MG63 (cell line): ENCODE measurements at places on chromosomes 12 and 14.

GRCh38 chr12:56723889-56724700, 1.0 kb downstream of the NACA start:
- DNase-seq, result peak; percentile 55

GRCh38 chr12:114674251-114675047, 9.5 kb downstream of the TBX3 start:
- no peak for DNase-seq

DNA sequence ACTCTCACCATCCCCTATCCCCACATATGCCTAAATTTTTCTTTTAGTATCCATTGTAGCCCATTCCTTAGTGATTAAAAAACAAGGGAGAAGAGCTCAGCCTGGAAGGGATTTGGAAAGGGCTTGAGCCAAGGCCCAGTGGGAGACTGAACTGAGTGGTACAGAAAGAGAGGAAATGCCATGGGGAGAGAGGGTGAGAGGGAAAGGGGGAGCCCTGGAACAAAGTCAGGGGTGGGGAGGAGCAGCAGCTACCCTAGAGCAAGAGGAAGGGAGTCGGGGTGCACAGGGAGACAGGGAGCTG, 2.6 kb upstream of the ATN1 start:
- DNase-seq, result peak; percentile 91

- no peak for DNase-seq
These were observed 54.7 kb downstream of the MIPOL1 start for GRCh38 chr14:37252434-37252833.

GRCh38 chr14:52446355-52446754, 106.0 kb downstream of the TXNDC16 start:
- no peak for DNase-seq

GRCh38 chr12:126038434-126038833, 973.2 kb downstream of the AACS start:
- DNase-seq, result no peak

GRCh38 chr14:98093111-98093510, 1178.9 kb downstream of the BCL11B start:
- DNase-seq, result no peak

DNA sequence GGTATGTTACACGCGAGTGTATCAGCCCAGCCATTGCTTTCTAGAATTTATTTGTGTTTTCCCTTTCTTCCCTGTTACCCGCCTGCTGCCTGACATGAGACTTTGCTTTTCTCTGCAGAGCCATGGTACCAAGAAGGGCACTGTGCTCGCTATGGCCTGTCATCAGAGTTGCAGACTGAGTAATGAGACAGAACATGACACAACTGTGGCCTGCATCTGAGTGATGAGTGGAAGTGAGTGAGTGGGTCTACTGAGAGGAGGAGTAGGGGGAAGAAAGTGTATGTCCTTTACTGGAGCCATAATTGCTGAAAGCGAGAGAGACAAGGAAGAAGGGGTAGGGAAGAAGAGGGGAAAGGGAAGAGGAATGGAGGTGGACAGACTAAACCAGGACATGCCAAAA, 2.9 kb downstream of the RILPL1 start:
- no peak for DNase-seq

- DNase-seq, result no peak
These were observed 1.0 kb upstream of the TIMELESS start for GRCh38 chr12:56450241-56450640.

- no peak for DNase-seq
These were observed 111.5 kb upstream of the BCL2L14 start for GRCh38 chr12:11959117-11959823.

- DNase-seq, result no peak
These were observed 14.6 kb upstream of the ATP2A2 start for GRCh38 chr12:110266381-110266960.

- no peak for DNase-seq
These were observed 27.1 kb downstream of the POLE start for GRCh38 chr12:132660052-132660451.

DNA sequence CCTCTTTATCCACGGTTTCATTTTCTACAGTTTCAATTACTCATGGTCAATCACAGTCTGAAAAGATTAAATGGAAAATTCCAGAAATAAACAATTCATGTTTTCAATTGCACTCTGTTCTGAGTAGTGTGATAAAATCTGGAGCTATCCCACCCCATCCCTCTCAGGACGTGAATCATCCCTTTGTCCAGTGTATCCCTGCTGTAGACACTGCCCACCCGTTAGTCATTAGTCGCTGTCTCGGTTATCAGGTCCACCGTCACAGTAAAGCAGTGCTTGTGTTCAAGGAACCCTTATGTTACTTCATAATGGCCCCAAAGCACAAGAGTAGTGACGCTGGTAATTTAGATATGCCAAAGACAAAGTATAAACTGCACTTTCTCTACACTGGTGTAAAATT, 141.0 kb upstream of the LMNTD1 start:
- DNase-seq, result peak; percentile 20

DNA sequence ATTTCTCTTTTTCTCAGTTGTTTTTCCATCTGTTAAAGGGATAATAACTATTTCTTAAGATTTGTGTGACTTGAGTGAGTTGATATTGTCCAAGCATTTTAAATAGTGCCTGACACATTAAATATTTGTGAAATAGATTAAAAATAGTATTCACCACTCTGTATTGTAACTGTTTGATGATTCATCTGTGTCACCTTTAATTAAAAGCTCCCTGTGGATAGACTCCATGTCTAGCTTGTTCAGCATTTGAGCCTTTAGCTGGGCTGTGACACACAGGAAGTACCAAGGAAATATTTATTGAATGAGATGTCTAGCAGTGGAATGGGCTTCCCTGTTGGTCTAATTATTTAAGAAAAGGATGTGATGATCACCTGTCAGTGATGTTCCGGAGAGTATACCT, 1.8 kb upstream of the GLIPR1L2 start:
- no peak for DNase-seq

DNA sequence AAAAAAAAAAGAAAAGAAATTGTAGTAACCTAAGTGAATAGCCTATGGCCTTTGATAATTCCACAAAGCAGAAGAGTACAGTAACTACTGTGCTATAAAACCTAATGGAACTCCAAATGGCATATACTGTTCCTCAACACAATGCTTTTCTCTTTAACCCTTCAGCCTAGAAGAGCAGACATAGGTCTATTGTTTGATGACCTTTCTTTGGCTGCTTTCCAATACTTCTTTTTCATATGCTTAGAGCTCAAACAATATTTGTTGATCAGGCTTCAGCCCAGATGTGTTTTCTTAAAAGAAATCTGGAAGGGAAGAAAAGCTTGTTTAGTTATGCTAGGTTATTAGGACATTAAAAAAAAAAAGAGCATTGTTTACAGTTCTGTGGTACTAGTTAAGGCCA, 116.4 kb downstream of the NTN4 start:
- no peak for DNase-seq

DNA sequence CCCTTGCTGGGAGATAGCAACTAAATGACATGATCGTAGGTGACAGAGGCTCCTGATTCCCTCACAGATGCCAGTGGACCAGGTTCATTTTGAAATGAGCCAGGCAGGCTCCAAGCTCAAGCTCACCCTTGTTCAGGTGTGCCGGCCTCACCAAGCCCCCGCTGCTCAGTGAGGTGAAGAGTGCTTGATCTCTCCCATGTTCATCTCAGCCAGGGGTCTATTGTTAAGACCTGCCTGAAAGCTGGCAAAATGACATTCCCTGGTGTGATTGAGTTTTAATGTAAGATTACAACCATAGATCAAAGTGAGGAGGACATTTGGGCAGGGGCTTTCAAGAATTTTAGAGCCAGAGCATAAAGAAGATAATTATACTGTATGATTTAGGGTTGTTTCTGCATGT, 497.9 kb downstream of the EGLN3 start:
- DNase-seq, result no peak

DNA sequence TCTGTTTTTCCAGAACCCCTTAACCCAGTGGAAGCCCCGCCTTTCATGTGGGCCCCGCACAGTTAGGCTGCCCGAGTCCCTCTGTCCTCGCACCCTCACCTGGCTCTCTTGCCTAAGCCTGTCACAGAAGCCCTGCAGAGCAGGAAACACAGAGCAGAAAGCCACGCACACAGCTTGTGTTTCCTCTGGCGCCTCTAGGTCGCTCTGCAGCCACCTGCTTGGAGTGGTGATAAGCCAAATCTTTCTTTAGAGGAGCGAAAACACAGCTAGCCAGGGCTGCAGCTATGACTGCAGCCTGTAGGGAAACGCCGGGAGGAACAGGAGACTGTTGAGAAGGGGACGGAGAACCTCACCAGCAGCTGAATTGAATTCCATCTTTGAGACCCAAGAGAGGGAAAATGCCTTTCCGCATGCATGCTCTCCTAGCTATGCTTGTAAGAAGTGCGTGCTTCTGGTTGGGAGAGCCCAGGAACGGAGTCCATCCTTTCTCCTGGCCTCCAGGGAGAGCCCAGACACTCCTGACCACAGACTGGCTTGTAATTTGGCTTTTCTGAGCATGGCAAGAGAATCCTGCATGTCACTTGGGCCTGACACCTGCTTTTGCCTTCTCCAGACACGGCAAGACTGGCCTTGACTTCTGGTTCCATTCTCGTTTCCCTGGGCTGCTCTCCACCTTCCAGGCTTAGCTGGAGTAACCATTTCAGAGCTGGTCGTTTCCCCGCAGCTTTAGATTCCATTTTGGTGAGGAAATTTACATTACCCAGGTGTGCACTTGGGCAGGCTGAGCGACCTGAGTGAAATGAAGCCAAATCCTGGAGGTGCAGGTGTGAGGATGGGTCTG, 301.6 kb downstream of the CACNA1C start:
- no peak for DNase-seq

- no peak for DNase-seq
These were observed 14.1 kb upstream of the GPRC5A start for GRCh38 chr12:12877153-12877768.

GRCh38 chr12:90991952-90992465, 12.8 kb downstream of the EPYC start:
- no peak for DNase-seq
